Activated CD4-positive, CD25-positive, alpha-beta regulatory T cell treated with anti-CD3 and anti-CD28 coated beads, Interleukin-2, amount 50 U/mL, for 72 hours (primary cell): ENCODE measurements at places on chromosomes 2 and 18.

DNA sequence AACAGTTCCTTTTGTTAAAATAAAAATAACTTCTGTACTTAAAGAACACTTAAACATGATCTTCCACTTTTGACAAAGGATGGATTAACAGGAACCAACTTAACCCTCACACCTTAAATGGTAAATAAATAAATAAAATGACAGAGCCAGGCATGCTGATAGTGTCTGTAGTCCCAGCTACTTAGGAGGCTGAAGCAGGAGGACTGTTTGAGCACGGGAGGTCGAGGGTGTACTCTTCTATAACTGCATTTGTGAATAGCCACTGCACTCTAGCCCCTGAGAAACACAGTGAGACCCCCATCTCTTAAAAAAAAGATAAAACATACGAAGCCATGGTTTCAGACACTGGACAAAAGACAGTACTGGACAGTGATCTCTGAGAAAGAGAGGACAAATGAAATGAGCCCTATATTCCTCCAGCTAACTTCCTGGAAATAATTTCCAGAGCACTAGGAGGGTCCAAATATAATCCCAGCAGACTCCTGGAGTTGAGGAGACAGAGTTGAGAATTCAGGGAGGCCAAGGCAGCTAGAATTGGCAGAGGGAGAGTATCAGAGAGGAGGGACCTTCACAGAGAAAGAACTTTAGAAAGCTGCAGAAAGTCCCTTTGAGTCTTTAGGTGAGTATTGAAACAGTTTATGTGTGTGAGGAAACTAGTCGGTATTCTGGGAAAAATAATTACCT lies 17.4 kb downstream of the PPP4R1 start:
- no peak for DNase-seq

GRCh38 chr2:152762202-152762601 lies 43.8 kb downstream of the ARL6IP6 start:
- DNase-seq: no peak

GRCh38 chr2:136113209-136113971 lies 4.6 kb downstream of the CXCR4 start:
- no peak for DNase-seq

GRCh38 chr2:180195847-180196246 lies 188.8 kb upstream of the CWC22 start:
- no peak for DNase-seq

DNA sequence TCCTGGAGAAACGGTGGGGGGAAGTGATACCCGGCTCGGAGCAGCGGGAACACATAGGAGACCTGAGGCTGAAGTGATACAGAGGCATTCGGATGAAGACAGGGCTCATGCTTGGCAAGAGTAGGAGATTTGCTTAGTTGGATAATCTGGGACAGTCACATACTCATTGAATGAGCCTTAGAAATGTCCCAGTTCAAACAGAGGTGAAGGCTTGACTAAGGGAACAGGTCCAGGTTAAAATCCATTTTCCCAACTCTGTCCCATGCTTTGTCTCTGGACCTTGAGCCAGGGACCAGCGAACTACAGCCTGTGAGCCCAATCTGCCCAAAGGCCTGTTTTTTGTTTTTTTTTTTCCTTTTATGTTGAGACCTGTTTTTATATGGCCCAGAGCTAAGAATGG lies 1.3 kb downstream of the UGT1A6 start:
- no peak for DNase-seq
